Stomach (tissue), 19 donors: ENCODE measurements at places on chromosomes 2 and 18. TPM values are rescaled to one million over a fixed set of nuclear protein-coding genes. Genes with fewer than 3 reads are reported as not detected.
A peak's percentile ranks its signal among the peaks of the same experiment; 100 is the strongest.

The CTLA4 gene
- total RNA-seq, result not detected

The CRYBA2 gene
- not detected for total RNA-seq

DNA sequence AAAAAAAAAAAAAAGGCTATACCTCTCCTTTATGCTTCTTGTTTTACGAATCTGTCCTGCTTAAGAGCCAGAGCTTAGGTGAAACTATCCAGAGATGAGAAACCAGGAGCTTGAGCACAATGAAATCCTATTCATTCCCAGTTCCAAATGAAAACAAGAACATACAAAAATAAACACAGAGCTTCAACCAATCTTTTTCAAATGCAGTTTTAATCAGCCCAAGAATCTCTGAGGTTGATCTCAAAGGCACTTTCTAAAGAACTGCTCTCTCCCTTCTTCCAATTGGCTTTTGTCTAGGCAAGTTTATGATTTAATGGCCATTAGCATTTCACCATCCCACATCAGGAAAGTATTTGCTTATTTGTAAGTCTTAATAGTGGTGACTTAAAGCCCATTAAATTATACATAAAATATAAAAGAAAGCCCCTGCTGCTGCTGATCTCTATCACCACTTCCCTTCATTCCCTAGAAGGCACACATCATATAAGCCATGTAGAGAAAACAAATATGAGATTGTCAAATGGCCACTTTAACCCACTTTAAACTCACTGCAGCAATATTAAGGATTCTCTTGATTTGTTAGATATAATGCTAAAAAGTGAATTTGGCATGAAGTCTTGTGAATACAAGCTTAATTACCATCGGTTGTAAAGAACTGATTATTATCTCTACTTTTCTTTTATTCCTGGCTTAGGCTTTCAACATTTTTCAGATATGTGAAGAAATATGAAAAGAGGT, 29.3 kb upstream of the SCN9A start:
- no peak for DNase-seq
- H3K4me3 ChIP-seq, result no peak overlapping the region
- no peak overlapping the region for H3K27ac ChIP-seq
- H3K4me1 ChIP-seq, result no peaks in the 10 kb centered on the region
- no peaks in the 10 kb centered on the region for H3K36me3 ChIP-seq
- H3K27me3 ChIP-seq, result no peaks in the 10 kb centered on the region

DNA sequence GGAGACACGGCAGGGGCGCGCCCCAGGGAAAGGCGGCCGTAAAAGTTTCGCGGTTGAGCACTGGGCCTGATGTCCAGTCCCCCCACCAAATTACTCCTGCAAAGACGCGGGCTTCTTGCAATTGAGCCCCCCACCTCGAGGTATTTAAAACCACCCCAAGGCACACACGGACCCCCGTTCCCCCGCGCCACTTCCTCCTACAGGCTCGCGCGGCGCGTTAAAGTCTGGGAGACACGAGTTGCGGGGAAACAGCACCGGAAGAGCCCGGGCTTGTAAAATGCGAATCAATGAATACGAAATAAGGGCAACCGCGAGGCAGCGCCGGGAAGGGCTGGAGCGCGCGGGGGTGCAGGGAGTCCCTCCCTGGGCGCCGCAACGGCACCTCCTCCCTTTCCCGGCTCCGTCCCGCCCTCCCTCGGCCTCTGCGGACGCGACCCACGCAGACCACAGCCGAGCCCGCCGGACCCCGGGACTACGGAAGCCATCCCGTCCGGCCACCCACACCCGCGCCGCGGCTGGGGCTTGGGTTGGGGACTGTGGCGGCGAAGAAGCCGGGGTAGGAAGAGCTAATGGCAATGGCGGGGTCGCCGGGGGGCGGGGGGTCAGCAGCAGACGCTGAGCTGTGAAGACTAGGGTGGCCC, 918 bp upstream of the NETO1 start:
- H3K27ac ChIP-seq, result no peak overlapping the region
- DNase-seq, result peak; percentile 14
- H3K36me3 ChIP-seq, result no peaks in the 10 kb centered on the region
- H3K4me1 ChIP-seq, result peaks cover 30% of the 10 kb centered on the region
